ENCODE measurements at places on chromosomes 3 and 15. TPM values are rescaled to one million over a fixed set of nuclear protein-coding genes. Genes with fewer than 3 reads are reported as not detected.

The ITIH1 gene
- total RNA-seq = not detected

The GOLGA8S gene
- 0.14 TPM for total RNA-seq

The RBPMS2 gene
- not detected for total RNA-seq

The CCR8 gene
- total RNA-seq = not detected

The RASGRP1 gene
- 2.8 TPM for total RNA-seq

The DNAH1 gene
- total RNA-seq = 11.9 TPM

The ARL8B gene
- total RNA-seq = 58.9 TPM

The CCDC80 gene
- 16.2 TPM for total RNA-seq

The ZNF620 gene
- 5.2 TPM for total RNA-seq

The MEX3B gene
- 0.47 TPM for total RNA-seq

The CAPN3 gene
- 4.0 TPM for total RNA-seq

The MESP2 gene
- 0.72 TPM for total RNA-seq

The IGSF10 gene
- 0.67 TPM for total RNA-seq

The C3orf49 gene
- total RNA-seq = not detected

The GRK7 gene
- total RNA-seq = not detected

The SNX1 gene
- 61.2 TPM for total RNA-seq

The SOX14 gene
- not detected for total RNA-seq

The CCDC33 gene
- total RNA-seq = 1.1 TPM

The LAMB2 gene
- 784 TPM for total RNA-seq

The PPP2R3A gene
- 8.4 TPM for total RNA-seq

The SPATA12 gene
- 0.80 TPM for total RNA-seq

The TERB2 gene
- total RNA-seq = not detected

The MLF1 gene
- 6.7 TPM for total RNA-seq

The CADM2 gene
- total RNA-seq = 0.18 TPM

The PLA1A gene
- 0.28 TPM for total RNA-seq

The HDDC3 gene
- total RNA-seq = 14.6 TPM

The MYD88 gene
- 27.7 TPM for total RNA-seq

The KLHL40 gene
- total RNA-seq = 0.11 TPM

The IQCF5 gene
- not detected for total RNA-seq

The IRAK2 gene
- total RNA-seq = 5.8 TPM

The TEX55 gene
- total RNA-seq = not detected

The LSM3 gene
- 16.0 TPM for total RNA-seq

The IMPG2 gene
- total RNA-seq = 0.35 TPM
